Central memory CD8-positive, alpha-beta T cell (primary cell): ENCODE measurements at places on chromosomes 2 and 18.

GRCh38 chr18:30056528-30056927 lies 986.0 kb downstream of the DSC3 start:
- no peaks in the 10 kb centered on the region for H3K27me3 ChIP-seq
- H3K4me3 ChIP-seq, result no peak overlapping the region
- no peak overlapping the region for H3K27ac ChIP-seq

DNA sequence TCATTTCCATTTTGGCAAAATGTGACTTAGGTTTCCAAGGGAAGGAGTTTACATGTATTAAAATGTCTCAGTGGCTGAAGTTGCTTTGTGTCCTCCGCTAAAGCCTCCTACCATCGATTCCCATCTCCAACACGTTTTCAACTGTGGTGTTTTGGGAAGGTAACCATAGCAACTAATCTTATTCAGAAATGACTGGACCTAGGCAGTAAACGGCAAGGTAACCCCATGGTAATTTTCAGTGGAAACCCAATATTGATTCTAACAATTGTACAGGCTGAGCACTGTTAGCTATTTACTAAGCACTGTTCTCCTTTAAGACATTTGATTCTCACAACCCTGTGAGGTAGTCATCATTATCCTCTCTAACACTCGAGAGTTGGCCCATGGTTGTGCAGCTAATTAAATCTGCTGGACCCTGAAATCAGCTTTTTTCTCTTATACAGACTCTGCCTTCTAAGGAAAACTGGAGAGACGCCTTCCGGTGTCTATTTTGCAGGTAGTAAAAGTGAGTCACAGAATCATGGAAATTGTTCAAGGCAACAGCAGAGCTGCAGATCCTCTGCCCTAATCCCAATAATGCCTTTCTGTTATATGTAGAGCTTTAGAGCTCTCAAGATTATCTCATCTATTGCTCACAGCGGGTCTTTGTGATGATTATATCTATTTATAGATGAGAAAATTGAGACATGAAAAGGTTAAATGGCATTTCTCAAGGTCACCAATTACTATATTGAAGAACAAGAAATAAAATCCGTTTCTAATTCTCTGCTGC lies 36.2 kb downstream of the FASTKD2 start:
- no peaks in the 10 kb centered on the region for H3K27me3 ChIP-seq
- peaks cover 11% of the 10 kb centered on the region for H3K4me1 ChIP-seq
- peaks cover 3% of the 10 kb centered on the region for H3K36me3 ChIP-seq
- DNase-seq, result no peak

- H3K4me3 ChIP-seq, result no peak overlapping the region
- H3K27me3 ChIP-seq, result peaks cover 10% of the 10 kb centered on the region
- no peak for DNase-seq
- peaks cover 31% of the 10 kb centered on the region for H3K4me1 ChIP-seq
- no peak overlapping the region for H3K27ac ChIP-seq
- H3K36me3 ChIP-seq, result no peaks in the 10 kb centered on the region
Measured at GRCh38 chr18:46628206-46628605, 28.8 kb downstream of the LOXHD1 start.

DNA sequence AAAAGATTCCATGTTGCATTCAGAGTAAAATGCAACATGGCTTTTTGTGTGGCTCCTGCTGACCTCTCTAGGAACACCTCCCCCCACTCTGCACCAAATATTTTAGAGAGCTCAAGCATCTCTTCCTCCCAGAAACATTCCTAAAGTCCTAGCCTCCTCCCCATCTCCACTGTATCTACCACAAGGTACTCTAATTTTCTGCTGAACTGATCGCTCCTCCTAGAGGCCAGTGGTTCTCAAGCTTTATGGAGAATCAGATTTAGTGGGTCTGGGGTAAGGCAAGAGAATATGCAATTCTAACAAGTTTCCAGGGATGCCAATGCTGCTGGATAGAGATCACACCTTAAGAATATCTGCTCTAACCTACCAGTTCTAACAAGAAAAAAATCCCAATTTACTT lies 89.5 kb upstream of the HNRNPA3 start:
- no peaks in the 10 kb centered on the region for H3K36me3 ChIP-seq
- H3K27me3 ChIP-seq, result peaks cover 27% of the 10 kb centered on the region
- H3K27ac ChIP-seq, result no peak overlapping the region

DNA sequence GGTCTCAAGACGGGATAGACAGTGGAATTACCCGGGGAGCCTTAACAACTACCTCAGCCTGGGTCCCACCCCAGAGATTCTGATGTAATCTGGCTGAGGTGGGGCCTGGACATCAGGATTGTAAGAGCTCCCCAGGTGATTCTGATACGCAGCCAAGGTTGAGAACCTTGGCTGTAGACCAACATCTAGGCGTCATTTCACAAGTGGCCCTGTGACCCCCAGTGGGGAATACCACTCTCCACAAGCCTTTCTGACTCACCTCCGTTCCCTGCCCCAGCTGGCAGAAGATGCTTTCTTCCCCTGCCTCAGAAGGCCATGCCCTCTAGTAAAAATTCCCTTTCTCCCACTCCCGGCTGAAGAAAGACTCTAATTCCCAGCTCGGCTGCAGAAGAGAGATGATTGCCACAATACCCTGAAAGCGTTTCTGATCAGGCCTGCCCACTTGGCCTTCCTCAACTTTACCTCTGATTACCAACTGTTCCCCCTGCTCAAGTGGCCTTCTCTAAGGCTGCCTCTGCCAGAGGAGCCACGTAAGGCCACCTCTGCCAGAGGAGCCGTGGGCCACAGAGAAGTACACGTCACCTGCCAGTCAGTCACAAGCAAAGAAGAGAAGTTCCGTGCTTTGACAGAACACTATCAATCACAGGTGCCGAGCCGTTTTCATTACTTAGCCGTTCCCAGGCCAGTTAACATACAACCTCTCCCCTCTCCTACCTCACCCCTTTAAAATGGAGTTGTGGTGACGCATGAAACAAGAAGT lies 116.8 kb upstream of the PKDCC start:
- H3K27me3 ChIP-seq, result peaks cover 11% of the 10 kb centered on the region
- H3K27ac ChIP-seq, result no peak overlapping the region
- no peak for DNase-seq
- peaks cover 7% of the 10 kb centered on the region for H3K4me1 ChIP-seq
- peaks cover 2% of the 10 kb centered on the region for H3K36me3 ChIP-seq
- no peak overlapping the region for H3K4me3 ChIP-seq

DNA sequence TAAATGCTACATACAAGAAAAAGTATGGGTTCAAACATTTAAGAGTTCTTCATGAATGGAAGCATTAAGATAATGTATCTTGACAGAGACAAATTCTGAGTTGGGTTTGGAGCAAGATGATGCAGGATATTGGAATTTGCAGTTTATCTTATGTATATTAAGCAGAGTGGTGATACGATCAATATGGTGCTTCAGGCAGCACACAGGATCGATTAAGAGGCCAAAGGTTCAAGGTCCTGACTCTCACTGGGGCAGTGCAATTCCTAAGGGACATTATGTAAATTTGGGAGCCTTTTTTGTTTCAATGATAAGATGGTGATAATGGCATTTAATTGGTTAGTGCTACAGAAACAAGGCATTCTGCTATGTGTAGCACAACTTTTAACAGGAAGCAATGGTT lies 381.9 kb downstream of the KCNJ3 start:
- H3K4me1 ChIP-seq, result no peaks in the 10 kb centered on the region
- no peaks in the 10 kb centered on the region for H3K36me3 ChIP-seq
- DNase-seq, result no peak
- no peak overlapping the region for H3K4me3 ChIP-seq

GRCh38 chr2:197107291-197108269 lies 181.1 kb upstream of the PGAP1 start:
- H3K4me1 ChIP-seq, result no peaks in the 10 kb centered on the region
- peaks cover 66% of the 10 kb centered on the region for H3K36me3 ChIP-seq
- H3K27ac ChIP-seq, result peak overlapping the region; percentile 76
- no peaks in the 10 kb centered on the region for H3K27me3 ChIP-seq

DNA sequence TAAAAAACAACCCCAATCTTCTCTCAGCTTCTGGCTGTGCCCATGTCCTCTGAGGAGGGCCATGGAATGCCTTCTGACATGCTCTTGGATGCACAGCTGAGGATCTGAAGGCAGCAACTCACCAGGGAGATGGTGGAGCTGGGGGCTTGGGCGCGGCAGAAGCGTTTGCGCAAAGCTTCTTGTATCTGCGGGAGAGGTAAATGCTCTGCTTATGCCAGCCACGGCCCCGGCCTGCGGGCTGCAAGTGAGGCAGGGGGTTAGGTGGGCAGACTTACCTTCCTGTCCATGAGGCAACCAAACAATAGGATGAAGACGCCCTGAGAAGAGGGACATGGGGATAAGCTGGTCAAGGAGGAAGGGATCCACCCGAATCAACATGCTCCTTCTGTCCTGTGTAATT lies 36.0 kb upstream of the SELENOI start:
- no peak overlapping the region for H3K27ac ChIP-seq
- no peak for DNase-seq
- no peaks in the 10 kb centered on the region for H3K27me3 ChIP-seq
- no peak overlapping the region for H3K4me3 ChIP-seq
- H3K4me1 ChIP-seq, result no peaks in the 10 kb centered on the region

DNA sequence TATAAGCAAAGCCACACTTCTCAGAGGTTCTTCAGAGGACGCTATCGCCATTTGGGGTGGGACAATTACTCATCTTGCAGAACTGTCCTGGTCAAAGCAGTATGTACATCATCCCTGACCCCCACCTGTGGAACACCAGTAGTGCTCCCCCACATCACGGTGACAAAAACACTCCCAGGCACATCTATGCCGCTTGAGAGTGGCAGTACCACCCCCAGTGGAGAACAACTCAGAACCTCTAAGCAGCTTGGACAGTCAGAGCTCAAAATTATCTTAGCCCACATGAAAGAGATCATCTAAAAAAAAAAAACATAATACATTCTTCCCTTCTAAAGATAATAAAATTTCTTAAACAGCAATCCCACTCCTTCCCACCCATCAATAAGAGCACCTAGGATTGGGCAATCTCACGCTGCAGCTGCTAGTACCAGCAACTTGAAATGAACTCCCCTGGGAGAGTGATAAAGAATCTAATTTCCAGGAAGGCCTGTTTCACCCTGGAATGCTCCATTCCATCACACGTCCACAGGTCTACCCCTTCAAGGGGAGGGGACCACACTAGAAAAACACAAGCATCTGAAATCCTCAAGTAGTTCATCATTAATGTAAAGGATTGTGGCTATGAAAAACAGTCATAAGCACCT lies 31.7 kb downstream of the LRP2 start:
- H3K27me3 ChIP-seq, result peaks cover 24% of the 10 kb centered on the region
- no peak overlapping the region for H3K27ac ChIP-seq
- no peaks in the 10 kb centered on the region for H3K4me1 ChIP-seq
- H3K36me3 ChIP-seq, result no peaks in the 10 kb centered on the region
- DNase-seq, result no peak

DNA sequence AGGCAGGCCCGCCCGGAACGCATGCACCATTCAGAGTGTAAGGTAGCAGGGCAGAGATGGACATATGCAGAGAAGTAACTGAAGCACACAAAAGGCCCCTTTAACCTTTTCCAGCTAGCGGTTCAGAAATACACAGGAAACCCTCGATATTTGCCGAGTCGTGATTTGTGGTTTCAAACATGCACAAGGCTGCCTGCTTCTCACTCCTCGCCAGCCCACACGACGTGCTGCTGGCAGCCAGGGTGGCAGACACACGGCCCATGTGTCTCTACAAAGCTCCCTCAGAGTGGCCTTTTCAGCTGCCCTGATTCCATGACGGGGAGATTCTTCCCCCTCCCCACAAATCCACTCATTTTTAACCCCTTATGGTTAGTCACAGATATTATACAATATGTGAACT lies 23.6 kb downstream of the ZBTB7C start:
- no peak overlapping the region for H3K4me3 ChIP-seq
- no peak overlapping the region for H3K27ac ChIP-seq
- DNase-seq, result no peak
- no peaks in the 10 kb centered on the region for H3K4me1 ChIP-seq

- no peak for DNase-seq
- peak overlapping the region; percentile 84 for H3K27ac ChIP-seq
- no peaks in the 10 kb centered on the region for H3K27me3 ChIP-seq
- no peak overlapping the region for H3K4me3 ChIP-seq
- peaks cover 2% of the 10 kb centered on the region for H3K36me3 ChIP-seq
Measured at GRCh38 chr2:8539743-8540551, 141.9 kb upstream of the ID2 start.

DNA sequence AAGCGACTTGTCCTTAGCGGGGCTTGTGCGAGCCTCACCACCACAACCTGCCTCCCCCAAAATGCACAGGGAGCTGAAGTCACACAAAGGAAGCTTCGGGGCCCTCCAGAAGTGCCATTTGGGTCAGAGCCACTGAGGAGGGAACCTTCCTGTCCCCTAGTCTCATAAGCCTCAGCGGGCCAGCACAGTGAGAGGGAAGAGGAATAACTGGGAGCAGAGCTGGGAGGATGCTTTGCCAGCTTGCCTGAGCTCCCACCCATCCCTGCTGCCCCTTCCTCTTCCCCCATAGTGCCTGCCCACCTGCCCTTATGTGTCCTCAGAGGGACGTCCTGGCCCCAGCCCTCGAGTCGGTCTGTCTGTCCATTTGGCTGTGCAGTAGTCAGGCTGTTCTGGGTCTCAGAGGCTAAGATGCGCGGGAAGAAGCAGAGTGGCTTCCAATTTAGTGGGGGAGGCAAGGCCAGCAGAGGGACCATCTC lies 51.8 kb upstream of the GPR17 start:
- H3K4me3 ChIP-seq, result no peak overlapping the region
- H3K27ac ChIP-seq, result no peak overlapping the region
- peaks cover 14% of the 10 kb centered on the region for H3K27me3 ChIP-seq
- no peaks in the 10 kb centered on the region for H3K4me1 ChIP-seq
- peaks cover 2% of the 10 kb centered on the region for H3K36me3 ChIP-seq

GRCh38 chr2:239380831-239381708 lies 19.8 kb downstream of the HDAC4 start:
- no peaks in the 10 kb centered on the region for H3K27me3 ChIP-seq
- H3K27ac ChIP-seq, result peak overlapping the region; percentile 91
- H3K4me3 ChIP-seq, result peak overlapping the region; percentile 80
- H3K36me3 ChIP-seq, result peaks cover 7% of the 10 kb centered on the region

- no peaks in the 10 kb centered on the region for H3K27me3 ChIP-seq
- no peak overlapping the region for H3K4me3 ChIP-seq
- no peak for DNase-seq
- no peak overlapping the region for H3K27ac ChIP-seq
- H3K36me3 ChIP-seq, result no peaks in the 10 kb centered on the region
- H3K4me1 ChIP-seq, result no peaks in the 10 kb centered on the region
Measured at GRCh38 chr18:37511721-37512298, 53.8 kb downstream of the CELF4 start.

- DNase-seq, result no peak
- no peak overlapping the region for H3K4me3 ChIP-seq
- no peak overlapping the region for H3K27ac ChIP-seq
- no peaks in the 10 kb centered on the region for H3K36me3 ChIP-seq
- H3K27me3 ChIP-seq, result no peaks in the 10 kb centered on the region
- no peaks in the 10 kb centered on the region for H3K4me1 ChIP-seq
Measured at GRCh38 chr2:223196331-223196730, 144.3 kb downstream of the KCNE4 start.

GRCh38 chr18:26307161-26307773 lies 81.0 kb downstream of the TAF4B start:
- no peak for DNase-seq
- H3K27me3 ChIP-seq, result no peaks in the 10 kb centered on the region
- no peak overlapping the region for H3K4me3 ChIP-seq
- no peak overlapping the region for H3K27ac ChIP-seq
- no peaks in the 10 kb centered on the region for H3K4me1 ChIP-seq
